ENCODE measurements at places on chromosomes 1 and 21.

GRCh38 chr1:33683913-33684312 lies 180.0 kb upstream of the HMGB4 start:
- no peak for DNase-seq

DNA sequence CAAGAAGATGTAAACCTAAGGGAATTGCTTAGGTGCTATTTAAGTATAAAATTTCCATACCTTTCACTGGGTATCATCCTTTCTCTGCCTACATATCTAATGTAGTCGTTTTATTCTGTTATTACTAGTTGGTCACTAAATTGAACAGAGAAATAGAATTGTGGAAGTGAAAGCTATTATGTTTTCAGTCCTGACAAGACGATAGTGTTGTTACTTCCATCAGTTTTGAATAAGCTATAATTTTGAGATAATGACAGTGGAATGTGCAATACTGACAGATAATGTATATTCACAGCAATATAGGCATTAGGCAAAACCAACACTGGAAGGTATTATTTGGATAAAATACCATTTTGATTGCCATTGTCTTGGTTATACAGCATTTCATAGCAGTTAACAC lies 181.8 kb downstream of the ADGRL2 start:
- DNase-seq = no peak

DNA sequence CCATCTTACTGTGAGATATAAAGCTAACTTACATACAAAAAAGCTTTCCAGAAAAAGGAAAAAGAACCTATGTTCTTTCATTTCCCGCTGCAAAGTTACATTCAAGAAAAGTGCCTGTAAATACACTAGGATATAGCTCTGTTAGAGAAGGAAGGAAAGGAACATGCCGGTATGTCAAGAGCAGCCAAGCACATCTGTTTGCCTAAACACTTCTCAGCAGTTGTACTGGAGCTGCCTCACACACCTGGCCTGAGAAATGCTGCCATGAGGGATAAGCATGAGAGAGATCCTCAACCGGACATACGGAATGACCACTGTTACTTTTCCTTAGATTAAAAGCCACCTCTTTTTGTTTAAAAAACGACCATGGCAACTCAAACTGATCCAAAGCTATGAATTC lies 189.7 kb downstream of the RERE start:
- DNase-seq = no peak

- peak; percentile 46 for DNase-seq
These were observed 34.8 kb downstream of the LIN9 start for GRCh38 chr1:226274138-226274537.

DNA sequence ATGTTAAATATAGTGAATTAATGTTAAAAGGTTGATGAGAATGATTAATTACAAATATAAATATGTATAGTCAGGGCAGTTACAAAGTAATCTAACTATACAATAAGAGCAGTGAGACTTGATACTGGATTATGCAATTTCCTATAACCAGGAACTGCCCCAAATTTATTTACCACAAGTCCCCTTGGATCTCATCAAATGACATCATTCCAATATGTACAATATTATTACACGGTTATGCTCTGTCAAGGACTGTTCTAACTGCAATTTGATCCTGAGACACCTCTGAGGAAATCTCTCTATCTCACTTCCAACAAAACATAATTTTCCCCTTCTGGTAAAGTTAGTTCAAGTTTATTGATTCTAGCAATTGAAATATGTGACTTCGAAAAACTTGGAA lies 917.6 kb downstream of the NCAM2 start:
- DNase-seq = peak; percentile 12

DNA sequence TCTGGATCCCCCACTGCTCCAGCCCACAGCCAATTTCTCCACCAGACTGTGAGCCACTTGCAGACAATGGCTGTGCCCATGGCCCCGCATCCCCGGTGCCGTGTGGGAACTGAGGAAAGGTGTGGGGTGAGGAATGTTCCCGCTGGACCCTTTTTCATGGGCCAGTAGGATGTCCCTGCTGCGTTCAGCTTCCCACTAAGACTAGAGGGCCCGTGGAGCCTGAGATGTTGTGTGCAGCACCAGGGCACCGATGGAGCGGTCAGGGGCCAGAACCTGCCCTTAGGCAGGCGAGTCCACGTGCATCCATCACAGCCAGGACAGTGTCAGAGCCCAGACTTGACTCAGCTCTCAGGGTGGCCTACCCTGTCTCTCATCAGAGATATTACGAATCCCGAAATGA lies 105.7 kb upstream of the COL6A1 start:
- no peak for DNase-seq

- peak; percentile 93 for DNase-seq
These were observed 35.5 kb downstream of the COLGALT2 start for GRCh38 chr1:184002071-184002470.

- DNase-seq = peak; percentile 45
These were observed 252.9 kb downstream of the KCNT2 start for GRCh38 chr1:196355206-196355786.

DNA sequence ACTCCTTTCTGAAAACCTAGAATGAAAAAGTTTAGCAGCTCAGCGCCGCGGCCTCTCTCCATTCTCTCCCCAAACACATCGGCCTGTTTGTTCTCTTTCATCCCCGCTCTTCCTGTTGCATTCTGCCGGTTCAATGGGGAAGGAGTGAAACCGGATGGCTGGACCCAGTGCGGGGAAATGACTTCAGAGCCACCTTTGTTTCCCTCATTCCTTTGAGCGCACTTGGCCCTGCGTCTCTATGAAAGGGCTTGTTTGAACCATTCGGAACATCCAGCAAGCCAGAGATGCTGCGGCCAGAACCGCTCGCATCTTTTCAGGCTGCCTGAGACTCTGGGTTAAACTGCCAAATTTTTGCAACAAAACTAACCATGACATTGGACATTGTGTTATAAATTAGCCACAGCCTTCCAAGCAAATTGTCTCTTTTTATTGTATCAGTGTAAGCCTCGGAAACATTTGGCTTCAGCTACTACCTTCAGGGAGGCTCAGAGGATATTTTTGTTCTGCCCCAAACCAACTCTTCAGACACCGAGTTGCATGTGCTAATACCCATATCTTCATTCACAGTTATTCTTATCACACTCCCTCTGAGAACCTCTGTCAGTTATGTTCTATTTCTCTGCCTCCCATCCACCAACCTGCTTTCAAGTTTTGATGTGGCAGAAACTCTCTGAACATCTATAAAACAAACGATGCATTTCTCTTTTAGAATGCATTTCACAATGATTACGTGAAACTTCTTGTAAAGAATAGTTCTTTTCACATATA lies 5.1 kb upstream of the OLIG1 start:
- DNase-seq = no peak

DNA sequence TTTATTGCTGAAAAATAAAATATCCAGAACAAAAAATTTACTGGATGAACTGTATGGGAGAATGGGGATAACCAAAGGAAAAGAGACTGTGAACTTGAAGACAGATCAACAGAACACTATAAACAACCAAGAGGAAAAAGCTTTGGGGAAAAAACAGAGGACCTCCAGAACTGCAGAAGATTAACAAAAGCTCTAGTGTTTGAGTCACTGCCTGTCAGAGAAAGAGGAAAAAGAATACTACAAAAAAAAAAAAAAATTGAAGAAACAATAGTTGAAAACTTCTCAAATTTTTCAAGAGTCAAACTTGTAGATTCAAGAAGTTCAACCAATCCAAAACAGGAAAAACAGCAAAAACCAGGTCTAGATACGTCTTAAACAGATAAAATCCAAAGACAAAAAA lies 44.3 kb downstream of the ARHGAP29 start:
- no peak for DNase-seq

DNA sequence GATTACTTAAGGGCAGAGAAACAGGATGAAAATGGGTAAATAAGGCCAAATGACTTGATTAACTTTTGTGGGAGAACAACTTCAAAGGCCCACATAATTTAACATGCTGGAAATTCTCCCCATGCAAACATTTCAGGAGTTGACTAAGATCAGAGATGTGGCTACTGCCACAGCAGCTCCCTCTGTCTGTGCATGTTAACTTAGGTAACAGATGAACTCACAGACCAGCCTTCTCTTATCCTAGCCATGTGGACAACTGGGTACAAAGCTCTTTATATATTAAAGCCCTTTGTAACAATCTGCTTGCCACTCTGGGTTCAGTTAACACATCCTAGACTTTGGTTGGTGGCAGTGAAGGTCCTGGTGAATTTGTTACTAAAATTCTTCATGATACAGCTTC lies 33.2 kb downstream of the BEND5 start:
- no peak for DNase-seq

- DNase-seq = no peak
These were observed 130.7 kb downstream of the FAM78B start for GRCh38 chr1:166036092-166036491.

GRCh38 chr21:25420831-25421230 lies 186.4 kb downstream of the MRPL39 start:
- no peak for DNase-seq

- peak; percentile 26 for DNase-seq
These were observed 771 bp downstream of the ABCD3 start for GRCh38 chr1:94418664-94419655.
